Activated CD8-positive, alpha-beta memory T cell treated with anti-CD3 and anti-CD28 coated beads, Interleukin-2, amount 10 ng/mL, durations not matched to agents 7 days and 5 days (primary cell): ENCODE measurements at places on chromosomes 7 and 10. TPM values are rescaled to one million over a fixed set of nuclear protein-coding genes. Genes with fewer than 3 reads are reported as not detected.

DNA sequence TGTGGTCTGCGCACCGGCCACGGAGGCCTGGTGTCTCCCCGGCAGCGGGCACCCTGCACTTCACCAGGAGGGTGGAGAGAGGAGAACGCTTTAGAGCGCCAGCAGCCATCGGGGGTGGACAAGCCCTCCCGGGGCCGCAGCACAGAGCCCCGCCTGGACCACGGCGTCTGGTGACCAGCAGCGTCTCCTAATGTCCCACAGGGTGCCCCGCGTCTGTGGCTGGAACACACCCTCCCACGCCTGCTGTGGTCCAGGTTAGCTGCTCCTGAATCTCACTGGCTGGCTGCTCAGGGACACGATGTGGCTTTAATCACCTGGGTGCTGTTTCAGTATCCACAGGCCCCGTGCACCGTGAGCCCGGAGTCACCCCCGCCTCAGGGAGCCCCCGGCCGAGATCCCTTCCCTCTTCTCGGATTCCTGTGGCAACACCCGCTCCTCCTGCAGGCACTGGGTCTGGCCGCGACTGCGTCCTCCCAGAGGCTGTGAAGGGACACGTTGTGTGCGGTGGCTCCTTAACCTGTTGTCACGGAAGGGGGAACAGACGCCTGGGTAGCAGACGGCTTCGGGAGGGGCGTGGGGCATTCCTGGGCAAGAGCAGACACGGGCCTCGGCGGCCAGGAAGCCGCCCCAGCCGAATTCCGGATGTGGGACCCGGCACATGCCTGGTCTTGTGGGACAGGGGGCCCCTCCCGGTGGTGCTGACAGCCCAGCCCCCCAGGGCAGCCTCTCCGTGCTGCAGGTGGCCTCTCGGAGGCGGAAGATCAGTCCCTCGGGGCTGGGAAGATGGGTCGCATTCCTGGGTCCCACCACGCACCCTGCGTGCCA lies 78.9 kb downstream of the FOXL3 start:
- peaks cover 7% of the 10 kb centered on the region for H3K27me3 ChIP-seq
- H3K4me1 ChIP-seq = peaks cover 28% of the 10 kb centered on the region
- no peak overlapping the region for H3K4me3 ChIP-seq
- no peaks in the 10 kb centered on the region for H3K36me3 ChIP-seq
- H3K27ac ChIP-seq = no peak overlapping the region

DNA sequence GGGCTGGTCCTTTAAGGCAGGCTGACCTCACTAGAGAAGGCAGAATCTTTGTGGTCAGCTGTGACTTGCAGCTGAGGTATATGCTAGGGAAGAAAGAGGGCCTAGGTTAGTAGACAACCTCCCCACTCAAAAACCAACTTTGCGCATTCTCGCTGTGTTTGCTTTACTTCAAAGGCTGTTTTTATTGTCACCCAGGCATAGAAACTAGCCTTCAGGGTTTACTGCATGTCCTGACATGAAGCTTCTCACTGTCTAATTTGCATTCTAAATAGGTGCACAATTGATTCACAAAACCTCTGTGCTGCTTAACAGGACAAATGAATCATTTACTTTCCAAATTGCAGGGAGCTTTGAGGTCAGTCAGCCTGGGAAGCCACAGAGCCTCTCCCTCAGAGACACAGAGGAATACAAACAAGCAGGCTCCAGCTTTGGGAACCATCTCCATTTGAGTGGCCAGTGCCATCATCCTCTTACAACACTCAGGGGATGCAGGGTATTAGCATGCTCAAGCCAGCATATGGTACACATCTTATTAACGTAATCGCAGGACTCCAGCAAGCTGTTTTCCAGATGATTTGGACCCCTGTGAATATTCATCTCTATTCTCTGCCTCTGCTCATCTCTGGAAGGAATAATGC lies 596.4 kb upstream of the GHITM start:
- no peaks in the 10 kb centered on the region for H3K36me3 ChIP-seq
- H3K27me3 ChIP-seq = no peaks in the 10 kb centered on the region
- no peak for DNase-seq
- no peak overlapping the region for H3K4me3 ChIP-seq

GRCh38 chr10:42960991-42961795 lies 115.7 kb upstream of the RET start:
- no peak overlapping the region for H3K27ac ChIP-seq
- peak; percentile 29 for DNase-seq
- no peaks in the 10 kb centered on the region for H3K4me1 ChIP-seq
- no peaks in the 10 kb centered on the region for H3K36me3 ChIP-seq
- H3K27me3 ChIP-seq = peaks cover 21% of the 10 kb centered on the region

DNA sequence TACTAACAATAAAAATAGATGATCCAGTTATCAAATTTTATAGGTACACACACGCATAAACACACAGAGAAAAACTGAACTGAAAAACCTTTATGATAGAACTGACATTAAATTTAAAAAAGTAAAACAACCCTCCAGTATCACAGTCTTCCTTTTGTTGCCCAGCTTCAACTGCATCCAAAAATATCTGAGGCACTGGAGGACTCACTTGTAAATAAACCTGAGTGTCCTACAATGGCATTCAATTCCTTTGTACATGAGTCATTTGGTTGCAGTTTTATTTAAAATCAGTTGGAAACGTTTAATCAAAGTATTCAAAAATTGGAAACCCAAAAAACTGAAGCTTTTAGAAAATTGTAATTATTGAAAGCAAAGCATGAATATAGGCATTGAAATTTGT lies 265.2 kb upstream of the CSTF2T start:
- H3K27me3 ChIP-seq = peaks cover 9% of the 10 kb centered on the region
- DNase-seq = no peak
- H3K4me3 ChIP-seq = no peak overlapping the region
- H3K4me1 ChIP-seq = no peaks in the 10 kb centered on the region

GRCh38 chr10:71264345-71265200 lies 52.2 kb downstream of the UNC5B start:
- no peaks in the 10 kb centered on the region for H3K27me3 ChIP-seq
- no peaks in the 10 kb centered on the region for H3K4me1 ChIP-seq
- DNase-seq = no peak

DNA sequence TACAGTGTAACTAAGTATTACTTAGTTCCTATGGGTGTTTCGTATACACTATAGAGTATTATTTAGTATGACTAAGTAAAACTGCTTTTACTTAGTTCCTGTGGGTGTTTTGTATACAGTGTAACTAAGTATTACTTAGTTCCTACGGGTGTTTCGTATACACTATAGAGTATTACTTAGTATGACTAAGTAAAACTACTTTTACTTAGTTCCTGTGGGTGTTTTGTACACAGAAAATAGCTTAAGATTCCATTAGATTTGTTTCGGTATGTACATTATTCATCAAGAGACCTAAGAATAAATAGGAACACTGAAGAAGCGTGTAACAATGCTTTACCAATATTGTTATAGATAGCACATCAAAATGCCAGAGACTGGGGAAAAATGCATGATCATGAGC lies 25.0 kb downstream of the IGF2BP3 start:
- no peak for DNase-seq
- H3K27ac ChIP-seq = no peak overlapping the region
- H3K36me3 ChIP-seq = no peaks in the 10 kb centered on the region
- no peaks in the 10 kb centered on the region for H3K4me1 ChIP-seq
- H3K4me3 ChIP-seq = no peak overlapping the region
- H3K27me3 ChIP-seq = peaks cover 41% of the 10 kb centered on the region

Gene FAM25G
- not detected for total RNA-seq

GRCh38 chr7:46939558-46939957 lies 642.4 kb downstream of the TNS3 start:
- no peaks in the 10 kb centered on the region for H3K4me1 ChIP-seq
- no peaks in the 10 kb centered on the region for H3K27me3 ChIP-seq
- DNase-seq = no peak
- H3K27ac ChIP-seq = no peak overlapping the region
- H3K4me3 ChIP-seq = no peak overlapping the region

DNA sequence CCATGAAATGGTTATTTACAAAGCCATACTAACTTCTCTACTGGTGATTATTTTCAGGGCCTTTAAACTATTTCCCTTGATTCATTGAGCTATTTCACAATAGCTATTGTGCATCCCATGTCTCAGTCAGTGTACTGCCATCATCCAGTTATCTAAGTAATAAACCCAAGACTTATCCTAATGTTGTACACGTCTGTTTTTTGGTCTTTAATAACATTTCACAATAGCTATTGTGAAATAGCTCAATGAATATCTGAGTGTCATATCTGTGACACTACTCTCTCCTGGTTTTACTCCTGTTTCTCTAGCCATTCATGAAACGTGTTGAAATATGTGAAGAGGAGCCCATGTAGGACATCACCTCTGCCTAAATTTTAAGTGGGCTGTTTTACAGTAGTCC lies 36.5 kb upstream of the TMEM140 start:
- no peaks in the 10 kb centered on the region for H3K4me1 ChIP-seq
- H3K27me3 ChIP-seq = no peaks in the 10 kb centered on the region
- no peak for DNase-seq
- H3K36me3 ChIP-seq = peaks cover 3% of the 10 kb centered on the region
- H3K27ac ChIP-seq = no peak overlapping the region
- H3K4me3 ChIP-seq = no peak overlapping the region

Gene ASIC3
- total RNA-seq = 5.3 TPM

DNA sequence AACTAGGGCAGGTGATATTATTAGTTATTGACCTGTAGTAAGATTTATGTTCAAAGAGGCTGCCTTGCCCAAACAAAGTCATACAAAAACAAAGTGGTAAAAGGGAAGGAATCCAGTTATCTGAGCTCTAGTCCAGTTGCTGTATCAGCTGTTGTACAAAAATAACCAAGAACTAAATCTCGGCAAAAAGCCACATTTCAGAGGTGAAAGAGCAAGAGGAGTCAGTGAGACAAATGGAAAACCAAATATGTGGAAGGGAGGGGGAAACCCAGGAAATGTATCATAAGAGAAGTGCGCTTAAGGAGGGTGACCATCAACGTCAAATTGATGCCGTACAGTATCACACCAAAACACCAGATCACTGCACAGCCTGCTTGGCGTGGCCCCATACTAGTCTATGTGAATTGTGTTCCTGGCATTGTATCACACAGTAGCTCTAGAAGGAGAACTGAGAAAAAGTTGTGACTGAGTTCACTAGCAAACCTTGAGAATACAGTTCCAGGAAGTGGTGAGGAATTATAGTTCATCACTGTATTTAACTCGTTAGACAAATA lies 6.4 kb downstream of the AGBL3 start:
- peaks cover 61% of the 10 kb centered on the region for H3K4me1 ChIP-seq
- peak overlapping the region; percentile 49 for H3K4me3 ChIP-seq
- peaks cover 40% of the 10 kb centered on the region for H3K36me3 ChIP-seq
- DNase-seq = peak; percentile 52
